ENCODE measurements at places on chromosomes 5 and 9.

- DNase-seq = no peak
Measured at GRCh38 chr9:109258481-109259302, 62.2 kb downstream of the EPB41L4B start.

GRCh38 chr5:180830253-180831138, 27.9 kb upstream of the MGAT1 start:
- DNase-seq = no peak

- no peak for DNase-seq
Measured at GRCh38 chr5:36215910-36216309, 25.8 kb downstream of the NADK2 start.

DNA sequence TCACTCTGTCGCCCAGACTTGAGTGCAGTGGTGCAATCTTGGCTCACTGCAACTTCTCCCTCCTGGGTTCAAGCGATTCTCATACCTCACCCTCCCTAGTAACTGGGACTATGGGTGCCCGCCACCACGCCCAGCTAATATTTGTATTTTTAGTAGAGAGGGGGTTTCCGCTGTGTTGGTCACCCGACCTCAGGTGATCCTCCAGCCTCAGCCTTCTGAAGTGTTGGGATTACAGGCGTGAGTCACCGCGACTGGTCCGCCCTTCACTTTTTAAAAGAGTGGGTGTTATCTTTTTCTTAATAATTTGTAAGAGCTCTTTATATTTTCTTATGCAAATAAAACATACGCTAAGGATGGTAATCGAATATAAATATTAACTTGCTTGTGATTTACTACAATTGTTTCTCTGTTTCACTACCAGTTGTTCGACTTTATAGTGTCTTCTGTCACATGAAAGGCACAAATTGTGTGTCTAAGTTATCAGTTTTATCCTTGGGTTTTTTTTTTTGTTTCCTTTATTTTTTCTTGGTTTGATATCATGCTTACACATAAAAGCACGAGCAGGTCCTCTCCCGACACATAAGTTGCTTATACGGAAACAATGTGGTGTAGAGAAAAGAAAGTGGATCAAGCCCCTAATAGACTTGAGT, 1.9 kb upstream of the GPBP1 start:
- DNase-seq = no peak

DNA sequence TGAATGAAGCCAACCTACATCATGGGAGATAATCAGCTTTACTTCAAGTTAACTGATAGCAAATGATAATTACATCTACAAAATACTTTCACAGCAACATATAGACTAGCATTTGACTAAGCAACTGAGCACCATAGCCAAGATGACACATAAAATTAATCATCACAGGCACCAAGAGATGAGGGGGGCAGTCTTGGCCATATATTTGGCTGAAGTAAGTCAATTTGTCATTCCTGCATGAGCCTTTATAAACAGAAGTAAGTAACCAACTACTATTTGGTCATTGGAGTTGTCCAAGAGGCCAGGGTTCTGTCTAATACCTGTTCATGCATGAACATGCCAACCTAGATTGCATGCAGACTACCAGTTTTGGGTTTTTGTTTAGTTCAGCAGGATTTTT, 53.6 kb downstream of the PDCD1LG2 start:
- DNase-seq = no peak

GRCh38 chr5:131394128-131394527, 130.3 kb downstream of the CDC42SE2 start:
- no peak for DNase-seq

- no peak for DNase-seq
Measured at GRCh38 chr5:139513852-139514485, 31.4 kb upstream of the STING1 start.

DNA sequence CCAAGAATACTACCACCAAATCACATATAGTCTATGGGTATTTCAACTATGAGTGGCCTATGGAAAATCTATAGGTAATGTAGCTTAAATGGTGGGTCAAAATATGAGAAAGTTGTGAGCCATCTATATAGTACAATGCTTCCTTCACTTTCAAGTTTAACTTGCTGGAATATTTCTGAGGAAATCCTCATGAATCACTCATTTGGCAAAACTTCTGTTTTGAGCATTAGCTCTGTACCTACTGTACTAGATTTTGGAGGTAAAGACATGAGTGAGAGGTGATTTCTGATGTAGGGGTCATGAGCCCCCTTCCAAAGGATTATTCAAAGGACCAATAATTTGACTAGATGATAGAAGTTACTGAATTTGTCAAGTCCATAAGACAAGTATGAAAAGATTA, 80.6 kb upstream of the DAB2 start:
- no peak for DNase-seq

- DNase-seq = no peak
Measured at GRCh38 chr9:75939536-75940111, 49.2 kb downstream of the PCSK5 start.

- no peak for DNase-seq
Measured at GRCh38 chr5:129241755-129242154, 147.2 kb downstream of the ISOC1 start.

GRCh38 chr9:8766096-8766495, 966.5 kb upstream of the DMAC1 start:
- no peak for DNase-seq

DNA sequence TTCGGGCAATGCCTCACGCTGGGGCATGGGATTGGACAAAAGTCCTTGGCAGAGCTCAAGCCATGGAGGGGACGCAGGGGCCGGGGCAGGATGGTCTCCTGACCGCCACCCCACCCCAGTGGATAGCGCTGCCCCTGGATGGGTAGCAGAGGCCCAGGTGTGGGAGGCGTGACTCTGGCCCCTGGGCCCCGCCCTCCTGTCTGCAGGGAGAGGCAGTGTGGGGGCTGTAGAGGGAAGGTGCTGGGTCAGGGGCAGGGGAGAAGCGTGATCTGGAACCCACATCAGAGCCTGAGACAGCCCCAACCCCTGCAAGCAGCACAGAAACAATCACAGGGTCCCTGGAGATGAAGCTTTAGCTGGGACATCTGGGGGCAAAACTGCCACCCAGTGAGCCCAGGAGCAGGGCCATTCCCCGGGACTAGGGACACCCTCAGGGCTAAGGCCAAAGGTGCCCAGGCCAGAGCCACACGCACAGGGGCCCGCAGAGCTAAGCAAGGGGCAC, 36.2 kb downstream of the NACC2 start:
- peak; percentile 82 for DNase-seq

DNA sequence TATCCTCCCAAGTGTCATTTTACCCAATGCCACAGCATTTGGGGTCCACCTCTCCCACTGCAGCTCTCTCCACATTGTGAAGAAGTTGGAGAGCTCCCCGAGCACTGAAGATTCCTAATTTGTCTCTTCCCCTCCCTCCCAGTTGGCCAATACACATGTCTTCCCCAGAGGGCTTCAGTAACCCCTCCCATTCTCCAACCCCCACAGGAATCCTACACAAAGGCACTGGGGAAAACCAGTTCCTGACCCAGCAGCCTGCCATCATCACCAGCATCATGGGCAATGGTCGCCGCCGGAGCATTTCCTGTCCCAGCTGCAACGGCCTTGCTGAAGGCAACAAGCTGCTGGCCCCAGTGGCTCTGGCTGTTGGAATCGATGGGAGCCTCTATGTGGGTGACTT, 87.3 kb upstream of the WWC1 start:
- no peak for DNase-seq

GRCh38 chr5:80170117-80170535, 85.7 kb downstream of the SERINC5 start:
- DNase-seq = no peak

DNA sequence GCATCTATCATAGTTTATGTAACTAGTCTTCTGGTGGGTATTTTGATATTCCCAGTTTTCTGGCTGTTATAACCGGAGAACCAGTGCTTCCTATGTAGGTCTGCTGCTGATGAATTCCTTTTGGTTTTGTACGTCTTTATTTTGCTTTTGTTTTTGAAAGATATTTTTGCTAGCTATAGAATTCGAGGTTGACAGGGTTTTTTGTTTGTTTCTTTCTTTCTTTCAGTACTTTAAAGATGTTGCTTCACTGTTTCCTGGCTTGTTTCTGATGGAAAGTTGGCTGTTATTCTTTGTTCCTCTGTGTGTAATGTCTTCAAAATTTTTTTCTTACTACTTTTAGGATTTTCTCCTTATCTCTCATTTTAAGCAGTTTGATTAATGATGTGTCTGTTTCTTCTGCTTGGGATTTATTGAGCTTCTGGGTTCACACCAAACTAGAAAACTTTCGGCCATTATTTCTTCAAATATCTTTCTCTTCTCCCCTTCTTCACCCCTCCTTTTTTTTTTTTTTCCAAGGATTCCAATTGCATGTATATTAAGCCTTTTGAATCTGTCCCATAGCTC, 27.5 kb downstream of the ZNF618 start:
- no peak for DNase-seq

DNA sequence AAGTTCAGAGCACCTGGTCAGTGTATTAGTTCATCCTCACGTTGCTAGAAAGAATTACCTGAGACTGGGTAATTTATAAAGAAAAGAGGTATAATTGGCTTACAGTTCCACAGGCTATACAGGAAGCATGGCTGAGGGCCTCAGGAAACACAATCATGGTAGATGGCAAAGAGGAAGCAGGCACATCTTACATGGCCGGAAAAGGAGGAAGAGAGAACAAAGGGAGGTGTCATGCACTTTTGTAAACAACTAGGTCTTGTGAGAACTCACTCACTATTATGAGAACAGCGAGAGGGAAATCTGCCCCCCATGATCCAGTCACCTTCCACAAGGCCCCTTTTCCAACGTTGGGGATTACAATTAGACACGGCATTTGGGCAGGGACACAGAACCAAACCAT, 28.8 kb upstream of the CAVIN4 start:
- no peak for DNase-seq

- no peak for DNase-seq
Measured at GRCh38 chr9:132077881-132078698, 1.6 kb downstream of the MED27 start.

GRCh38 chr5:157855404-157855994, 3.4 kb downstream of the CLINT1 start:
- no peak for DNase-seq

All from mesenteric fat pad (tissue), 1 donor.